ENCODE measurements at places on chromosomes 1 and 21. TPM values are rescaled to one million over a fixed set of nuclear protein-coding genes. Genes with fewer than 3 reads are reported as not detected.

Gene VANGL2
- total RNA-seq = 6.0 TPM

Gene PADI1
- 0.17 TPM for total RNA-seq

Gene TPTE
- not detected for total RNA-seq

Gene FAM72A
- total RNA-seq = 7.4 TPM
